ENCODE measurements at places on chromosomes 16 and 17.

- no peak for DNase-seq
Observed at GRCh38 chr17:49618028-49618611, 42.4 kb downstream of the NXPH3 start.

GRCh38 chr17:14334919-14335318 is 34.0 kb downstream of the HS3ST3B1 start:
- DNase-seq = no peak

DNA sequence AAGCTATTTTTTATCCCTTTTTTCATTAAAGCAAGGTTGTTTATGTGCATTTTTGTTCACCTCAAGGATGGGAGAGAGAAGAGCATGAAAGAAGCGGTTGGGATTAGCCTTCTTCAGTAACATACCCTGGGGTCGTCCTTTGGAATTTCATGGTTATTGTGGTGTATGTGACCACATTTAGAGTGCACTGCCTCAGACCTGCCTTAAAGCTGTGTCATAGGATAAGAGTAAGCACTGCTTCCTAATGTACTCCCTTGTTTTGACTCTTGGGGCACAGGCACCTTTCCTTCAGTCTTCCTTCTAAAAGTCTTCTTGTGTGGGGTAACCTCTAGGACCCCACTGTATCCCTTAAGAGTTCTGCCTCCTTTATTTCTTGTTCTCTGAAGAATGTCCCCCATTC is 28.9 kb downstream of the TNRC6A start:
- no peak for DNase-seq

DNA sequence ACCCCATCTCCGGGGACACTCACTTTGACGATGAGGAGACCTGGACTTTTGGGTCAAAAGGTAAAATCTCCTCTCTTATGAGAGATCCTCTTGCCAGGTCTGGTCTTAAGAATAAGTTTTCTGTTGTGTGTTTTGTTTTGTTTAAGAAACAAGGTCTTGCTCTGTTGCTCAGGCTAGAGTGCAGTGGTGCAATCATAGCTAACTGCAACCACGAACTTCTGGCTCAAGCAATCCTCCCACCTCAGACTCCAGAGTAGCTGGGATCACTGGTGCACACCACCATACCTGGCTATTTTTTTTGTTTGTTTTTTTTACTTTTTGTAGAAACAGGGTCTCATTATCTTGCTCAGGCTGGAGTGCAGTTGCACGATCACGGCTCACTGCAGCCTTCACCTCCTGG is 4.1 kb downstream of the MMP25 start:
- DNase-seq = no peak

GRCh38 chr17:17151541-17151940 is 54.6 kb downstream of the PLD6 start:
- DNase-seq = no peak

DNA sequence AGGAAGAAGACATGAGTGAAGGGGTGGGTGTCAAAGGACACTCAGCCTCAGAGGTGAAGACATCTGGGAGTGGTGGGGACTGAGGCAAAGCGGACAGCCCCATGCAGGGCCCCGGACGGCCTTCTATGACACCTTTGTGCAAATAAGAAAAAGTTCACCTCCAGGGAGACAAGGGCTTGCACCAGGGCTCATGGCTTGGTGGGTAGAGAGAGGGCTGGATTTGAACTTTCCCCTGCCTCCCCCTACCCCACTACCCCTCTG is 30.5 kb downstream of the LRRC75A start:
- DNase-seq = no peak

GRCh38 chr17:70498631-70499030 is 329.3 kb downstream of the KCNJ2 start:
- no peak for DNase-seq

- peak; percentile 46 for DNase-seq
Observed at GRCh38 chr17:50274142-50274896, at the start of gene TMEM92. Gene TMEM92, plus strand, starts transcription at chr17:50274466. Its CDS starts 36 bp downstream, at chr17:50274502.

DNA sequence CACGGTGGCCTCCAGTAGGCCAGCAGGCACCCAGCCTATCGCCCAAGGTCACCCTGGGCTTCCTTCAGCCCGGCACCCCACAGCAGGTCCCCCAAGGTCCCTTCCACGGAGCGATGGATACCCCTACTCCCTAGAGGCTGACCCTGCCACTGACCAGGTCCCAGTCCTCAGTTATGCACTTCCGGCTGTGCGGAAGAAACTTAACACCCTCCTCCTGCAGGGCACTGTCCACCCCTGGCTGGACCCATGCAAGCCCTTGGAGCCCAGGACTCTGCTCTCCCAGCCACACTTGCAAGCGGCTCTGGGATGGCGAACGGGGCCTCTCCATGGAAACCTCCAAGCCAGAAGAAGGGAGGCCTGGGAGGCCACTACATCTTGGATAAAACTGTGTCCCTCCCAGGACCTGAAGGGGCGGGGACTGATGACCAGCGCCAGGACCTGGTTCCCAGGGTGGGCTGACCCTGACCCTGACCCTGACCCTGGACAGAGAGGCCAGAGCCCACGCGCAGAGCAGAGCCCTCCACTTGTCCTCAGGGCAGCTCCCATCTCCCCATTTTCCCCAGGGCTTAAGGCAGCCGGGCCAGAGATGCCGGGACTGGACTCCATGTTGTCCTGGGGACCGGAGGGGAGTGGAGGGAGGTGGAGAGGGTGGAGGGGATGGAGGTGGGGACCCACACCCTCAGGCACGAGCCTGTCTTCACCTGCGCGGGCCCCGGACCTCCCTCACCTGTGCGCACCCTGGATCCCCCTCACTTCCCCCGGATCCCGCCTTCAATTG is 734 bp downstream of the CEP131 start:
- DNase-seq = no peak

GRCh38 chr16:83409347-83409746 is 398.4 kb upstream of the HSBP1 start:
- no peak for DNase-seq

DNA sequence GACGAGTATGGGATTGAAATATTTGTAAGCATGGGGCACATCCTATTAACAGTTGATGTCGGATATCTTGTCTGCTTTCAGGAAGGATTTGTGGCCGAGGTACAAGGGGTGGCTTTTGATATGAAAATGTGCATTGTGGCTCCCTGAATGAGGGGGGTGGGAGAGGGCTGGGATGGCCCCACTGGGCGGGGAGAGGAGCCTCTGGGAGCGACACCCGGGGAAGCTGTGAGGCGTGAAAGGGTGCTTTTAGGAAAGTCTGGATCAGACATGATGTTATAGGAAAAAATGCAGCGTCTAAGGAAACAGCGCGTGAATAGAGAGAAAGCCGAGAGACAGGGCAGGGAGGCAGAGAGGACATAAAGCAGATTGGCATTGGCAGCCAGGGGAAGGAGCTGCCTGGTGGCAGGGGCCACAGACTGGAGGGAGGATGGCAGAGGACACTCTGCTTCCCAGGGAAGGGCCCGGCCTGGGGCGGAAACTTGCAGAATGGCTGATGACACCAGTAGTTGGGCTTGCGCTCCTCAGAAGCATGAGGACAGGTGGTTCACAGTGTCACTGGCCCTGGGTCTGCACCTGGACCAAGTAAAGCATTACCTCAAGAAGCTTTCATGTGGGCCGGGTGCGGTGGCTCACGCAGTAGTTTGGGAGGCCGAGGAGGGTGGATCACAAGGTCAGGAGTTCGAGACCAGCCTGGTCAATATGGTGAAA is 95.7 kb downstream of the NTN1 start:
- DNase-seq = no peak

GRCh38 chr17:29251184-29251583 is 4.5 kb downstream of the CRYBA1 start:
- DNase-seq = no peak

GRCh38 chr17:962166-962565 is 17.4 kb downstream of the NXN start:
- no peak for DNase-seq

DNA sequence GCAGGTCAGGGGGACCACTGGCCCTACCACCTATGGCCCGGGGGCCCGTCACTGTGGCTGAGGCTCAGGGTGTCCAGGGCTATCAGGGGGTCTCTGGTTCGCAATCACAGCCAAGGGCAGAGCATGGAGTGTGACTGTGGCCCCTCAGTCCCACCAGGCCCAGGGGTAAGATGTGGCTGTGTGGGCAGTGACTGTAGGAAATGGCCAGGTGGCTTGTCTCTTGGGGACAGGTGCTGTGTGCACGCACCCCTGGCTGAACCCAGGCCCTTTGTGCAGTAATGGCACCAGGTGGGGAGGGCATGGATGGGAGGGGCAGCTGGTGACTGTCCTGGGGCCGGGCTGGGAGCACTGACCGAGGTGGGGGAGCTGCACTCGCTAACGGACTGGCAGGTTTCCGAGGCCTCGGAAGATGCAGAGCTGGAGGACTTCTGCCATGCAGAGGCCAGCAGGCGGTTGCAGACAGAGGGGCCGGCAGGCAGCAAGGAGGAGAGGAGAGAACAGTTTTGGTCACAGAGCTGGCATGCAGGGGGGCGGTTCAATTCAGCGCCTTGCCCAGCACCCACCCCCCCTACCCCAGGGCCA is 18.8 kb downstream of the IL34 start:
- no peak for DNase-seq

DNA sequence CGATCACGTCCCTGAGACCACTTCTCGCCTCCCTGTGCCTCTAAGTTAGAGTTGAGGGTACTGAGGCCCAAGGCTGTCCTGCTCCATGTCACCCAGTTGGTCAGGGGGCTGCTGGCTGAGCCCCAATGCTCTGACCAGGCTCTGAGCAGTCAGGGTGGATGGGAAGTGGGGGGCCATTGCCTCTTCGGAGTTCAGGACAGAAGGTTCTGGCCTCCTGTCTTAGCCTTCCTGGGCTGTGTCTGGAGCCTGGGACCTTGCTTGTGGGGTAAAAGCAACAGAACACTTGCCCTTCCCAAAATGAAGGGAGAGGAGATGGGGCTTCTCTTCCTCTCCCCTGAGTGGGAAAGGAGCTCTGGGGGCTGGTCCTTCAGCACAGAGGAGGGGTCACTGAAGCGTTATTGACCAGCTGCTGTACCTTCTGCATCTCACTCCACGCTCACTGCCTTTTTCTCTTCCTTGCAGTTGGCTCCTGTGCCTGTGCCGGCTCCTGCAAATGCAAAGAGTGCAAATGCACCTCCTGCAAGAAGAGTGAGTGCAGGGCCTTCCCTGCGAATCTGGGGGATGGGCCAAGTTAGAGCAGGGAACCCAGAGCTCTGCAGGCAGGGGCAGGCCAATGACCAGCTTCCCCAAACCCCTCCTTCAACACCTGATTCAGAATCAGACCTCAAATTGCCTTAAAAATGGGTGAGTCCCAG is 580 bp downstream of the MT1X start:
- DNase-seq = no peak

DNA sequence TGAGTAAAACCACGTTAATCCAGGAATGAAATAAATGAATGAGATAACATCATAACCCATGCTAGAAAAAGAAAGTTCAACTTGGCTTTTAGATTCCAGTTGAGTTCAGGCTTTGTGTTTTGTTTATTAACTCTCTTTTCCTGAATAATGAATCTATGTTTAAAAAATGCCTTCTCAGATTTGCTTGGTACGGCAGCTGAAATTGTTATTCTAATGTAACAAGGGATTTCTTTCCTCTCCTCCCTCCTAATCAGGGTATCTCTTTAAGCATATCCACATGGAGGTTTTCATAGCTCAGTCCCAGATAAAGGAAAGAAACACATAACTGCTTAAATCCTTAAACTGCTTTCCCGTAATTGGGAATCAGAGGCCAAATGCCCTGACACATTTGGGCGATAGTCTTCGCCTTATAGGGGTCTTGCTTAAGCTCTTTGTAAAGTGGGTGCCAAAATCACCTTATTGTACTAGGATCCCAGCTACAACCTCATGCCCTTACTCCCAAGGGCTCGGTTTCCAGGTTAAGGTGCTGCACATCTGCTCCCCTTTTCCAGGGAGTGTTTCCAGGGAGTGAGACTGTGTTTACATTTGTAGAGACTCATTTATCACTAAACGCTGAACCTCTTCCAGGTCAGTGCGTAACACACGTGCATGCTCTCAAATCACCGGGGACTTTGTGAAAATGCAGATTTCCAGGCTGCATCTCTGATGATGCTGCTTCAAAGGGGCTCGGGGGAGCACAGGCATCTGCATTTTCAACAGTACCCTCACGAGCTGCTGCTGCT is 142.8 kb upstream of the FOXF1 start:
- no peak for DNase-seq

- no peak for DNase-seq
Observed at GRCh38 chr17:67619555-67619954, 98.2 kb upstream of the NOL11 start.

- DNase-seq = no peak
Observed at GRCh38 chr16:2238838-2239675, 2.8 kb downstream of the DNASE1L2 start.

- DNase-seq = no peak
Observed at GRCh38 chr17:57365420-57365819, 109.1 kb downstream of the MSI2 start.

DNA sequence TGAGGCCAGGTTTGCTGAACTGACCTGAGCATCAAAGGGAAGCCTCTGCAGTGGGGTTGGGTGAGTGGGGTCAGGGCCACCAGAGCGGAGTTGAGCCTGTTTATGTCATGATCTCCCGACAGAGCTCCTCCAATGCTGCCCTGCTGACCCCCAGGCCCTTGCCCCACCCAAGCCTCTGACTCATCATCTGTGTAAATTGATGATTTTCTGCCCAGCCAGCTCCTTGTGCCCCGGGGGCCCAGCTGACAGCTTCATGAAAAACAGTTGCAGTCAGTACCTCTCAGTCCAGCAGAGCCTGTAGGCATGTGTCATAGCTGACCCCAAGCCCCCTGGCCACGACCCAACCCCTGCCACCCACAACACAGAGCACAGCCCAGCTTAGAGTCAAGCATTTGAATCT is 134.9 kb downstream of the CCT6B start:
- no peak for DNase-seq

- DNase-seq = no peak
Observed at GRCh38 chr17:46090871-46091270, 91.8 kb downstream of the STH start.

DNA sequence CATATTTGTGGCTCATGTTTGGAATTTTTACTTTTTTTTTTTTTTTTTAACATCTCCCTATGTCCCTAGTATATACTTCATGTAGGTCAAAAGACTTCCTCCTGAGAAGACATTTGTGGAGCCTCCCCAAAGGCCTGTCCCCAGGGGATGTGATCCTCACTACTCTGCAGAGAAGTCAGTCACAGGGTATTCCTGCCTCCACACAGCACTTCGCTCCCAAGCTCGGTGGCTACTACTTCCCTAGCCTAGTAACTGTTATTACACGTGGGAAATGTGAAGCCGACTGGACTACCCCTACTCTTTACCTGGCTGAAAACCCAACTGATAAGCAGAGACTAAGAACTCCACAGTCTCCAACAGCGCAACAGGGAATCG is 116.8 kb downstream of the HIC1 start:
- no peak for DNase-seq

- DNase-seq = no peak
Observed at GRCh38 chr16:58883131-58883530, 149.0 kb upstream of the GOT2 start.

Measured in SW480 (cell line).